ENCODE measurements at places on chromosomes 5 and 9.
A peak's percentile ranks its signal among the peaks of the same experiment; 100 is the strongest.

DNA sequence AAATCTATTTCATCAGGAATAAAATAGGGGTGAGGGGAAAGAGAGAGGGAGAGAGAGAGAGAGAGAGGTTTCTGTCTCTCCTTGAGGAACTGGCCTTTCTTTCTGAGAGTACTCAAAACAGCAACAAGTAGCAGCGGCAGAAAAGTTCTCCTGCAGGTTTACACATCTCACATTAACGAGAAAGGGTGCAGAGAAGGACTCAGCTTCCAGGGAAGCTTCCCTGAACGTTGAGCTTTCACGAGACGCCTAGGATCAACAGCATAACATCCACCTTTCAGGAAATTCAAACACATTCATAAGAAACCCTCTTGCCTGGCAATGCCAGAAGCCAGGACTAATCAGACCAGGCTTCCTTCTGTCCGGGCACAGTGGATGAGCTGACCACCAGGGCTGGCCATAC, 162.9 kb downstream of the ZDHHC21 start:
- no peak for DNase-seq

GRCh38 chr5:136070486-136071285, 41.9 kb downstream of the TGFBI start:
- DNase-seq: no peak

GRCh38 chr5:157914151-157914788, 55.3 kb upstream of the CLINT1 start:
- no peak for DNase-seq

DNA sequence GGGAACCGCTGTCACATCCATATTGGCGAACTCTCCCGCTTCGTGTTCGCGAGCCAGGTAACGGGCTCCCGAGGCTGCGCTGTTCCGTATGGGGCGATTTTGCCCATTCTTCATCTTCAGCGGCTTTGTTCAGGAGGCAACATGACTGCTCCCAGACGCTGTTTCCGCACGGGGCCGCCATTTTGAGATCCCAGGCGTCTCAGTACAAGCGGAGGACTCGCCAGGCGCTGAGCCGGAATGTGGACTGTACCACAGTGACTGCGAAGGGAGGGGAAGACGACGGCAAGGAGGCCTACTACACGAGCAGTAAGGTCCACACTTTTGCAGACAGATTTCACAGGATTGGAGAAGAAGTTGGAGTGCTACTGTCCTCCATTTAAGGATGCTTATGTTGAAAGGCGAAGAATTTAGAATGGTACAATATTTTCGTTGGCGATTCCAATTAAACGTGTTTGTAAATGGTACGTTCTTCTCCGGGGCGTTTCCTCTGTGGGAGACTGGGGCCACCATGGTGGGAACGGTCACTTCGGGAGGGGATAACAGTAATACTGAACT, 41.6 kb upstream of the ZNF300 start:
- peak; percentile 33 for DNase-seq

DNA sequence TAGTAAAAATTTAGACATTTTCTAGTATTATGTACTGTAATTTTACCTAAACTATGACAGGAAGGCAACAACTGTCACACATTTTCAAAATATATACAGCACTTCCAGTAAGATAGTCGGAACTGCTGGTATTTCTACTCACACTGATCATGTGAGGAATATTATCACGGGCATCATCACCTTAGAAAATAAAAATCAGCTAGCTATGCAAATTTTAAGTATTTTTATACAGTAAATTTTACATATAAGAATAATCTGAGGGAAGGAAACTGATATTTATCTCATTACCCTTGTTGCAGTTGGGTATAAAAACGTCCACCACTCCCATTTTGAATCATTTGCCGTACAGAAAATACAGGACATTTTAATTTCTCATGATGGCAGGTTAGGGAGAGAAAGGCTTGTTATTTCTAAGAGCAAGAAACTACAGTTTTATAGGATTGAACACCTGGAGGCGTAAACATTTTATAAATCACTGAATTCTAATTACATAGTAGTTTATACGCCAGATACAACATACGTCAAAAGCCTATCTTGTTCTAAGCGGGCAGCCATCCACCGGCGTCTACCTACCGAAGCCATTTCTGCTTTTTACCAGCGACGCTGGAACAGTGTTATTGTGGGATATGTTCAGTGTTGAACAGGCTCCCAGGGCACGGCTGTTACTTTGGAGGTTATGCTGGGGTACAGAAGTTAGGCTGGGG, 729 bp upstream of the TNPO1 start:
- no peak for DNase-seq

GRCh38 chr9:25709941-25710340, 31.7 kb upstream of the TUSC1 start:
- no peak for DNase-seq

DNA sequence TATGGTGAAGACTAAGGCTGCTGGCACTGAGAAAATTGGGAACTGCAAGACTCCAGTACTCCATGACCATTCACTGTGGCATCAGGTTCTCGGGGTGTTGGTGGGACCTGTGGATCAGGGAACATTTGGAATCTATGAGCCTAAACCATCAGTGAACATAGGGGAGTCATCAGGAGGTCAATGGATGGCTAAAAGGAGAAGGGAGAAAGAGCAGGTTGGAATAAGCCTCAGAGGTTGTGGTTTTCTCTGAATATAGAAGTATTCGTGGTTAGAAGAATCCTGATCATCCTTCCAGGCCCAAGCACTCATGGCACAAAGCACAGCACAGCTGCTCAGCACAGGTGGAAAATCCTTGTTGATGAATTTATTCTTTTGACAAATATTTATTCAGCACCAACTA, 156.6 kb downstream of the SEMA6A start:
- no peak for DNase-seq

DNA sequence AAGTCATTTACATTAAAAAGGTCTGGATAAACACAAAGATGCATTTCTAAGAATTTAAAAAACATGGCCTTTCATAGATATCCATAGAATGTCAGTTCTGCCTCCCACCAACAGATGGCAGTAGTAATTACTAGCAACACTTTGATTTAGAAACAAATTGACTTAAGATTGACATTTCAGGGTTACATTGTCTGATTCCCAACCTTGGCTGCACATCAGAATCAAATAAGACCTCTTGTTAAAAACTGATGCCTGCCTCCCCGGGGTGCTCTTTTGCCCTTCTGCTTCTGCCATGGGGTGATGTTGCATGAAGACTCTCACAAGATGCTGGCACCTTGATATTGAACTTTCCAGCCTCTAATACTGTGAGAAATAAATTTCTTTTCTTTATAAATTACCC, 146.2 kb upstream of the GPR151 start:
- no peak for DNase-seq

DNA sequence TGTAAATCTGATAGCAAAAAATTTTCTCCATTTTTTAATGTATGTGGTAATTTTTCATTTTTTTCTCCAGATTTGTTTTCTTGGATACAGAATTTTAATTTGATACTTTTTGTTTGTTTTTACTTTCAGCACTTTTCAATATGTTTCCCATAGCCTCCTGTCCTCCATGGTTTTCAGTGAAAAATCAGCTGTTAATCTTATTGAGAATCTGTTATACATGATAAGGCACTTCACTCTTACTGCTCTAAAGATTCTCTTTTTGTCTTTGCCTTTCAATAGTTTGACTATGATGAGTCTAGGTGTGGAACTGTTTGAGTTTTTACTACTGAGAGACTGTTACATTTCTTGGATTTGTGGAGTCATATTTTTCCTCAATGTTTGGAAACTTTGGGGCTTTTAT, 455.7 kb upstream of the NUDT12 start:
- DNase-seq: no peak

DNA sequence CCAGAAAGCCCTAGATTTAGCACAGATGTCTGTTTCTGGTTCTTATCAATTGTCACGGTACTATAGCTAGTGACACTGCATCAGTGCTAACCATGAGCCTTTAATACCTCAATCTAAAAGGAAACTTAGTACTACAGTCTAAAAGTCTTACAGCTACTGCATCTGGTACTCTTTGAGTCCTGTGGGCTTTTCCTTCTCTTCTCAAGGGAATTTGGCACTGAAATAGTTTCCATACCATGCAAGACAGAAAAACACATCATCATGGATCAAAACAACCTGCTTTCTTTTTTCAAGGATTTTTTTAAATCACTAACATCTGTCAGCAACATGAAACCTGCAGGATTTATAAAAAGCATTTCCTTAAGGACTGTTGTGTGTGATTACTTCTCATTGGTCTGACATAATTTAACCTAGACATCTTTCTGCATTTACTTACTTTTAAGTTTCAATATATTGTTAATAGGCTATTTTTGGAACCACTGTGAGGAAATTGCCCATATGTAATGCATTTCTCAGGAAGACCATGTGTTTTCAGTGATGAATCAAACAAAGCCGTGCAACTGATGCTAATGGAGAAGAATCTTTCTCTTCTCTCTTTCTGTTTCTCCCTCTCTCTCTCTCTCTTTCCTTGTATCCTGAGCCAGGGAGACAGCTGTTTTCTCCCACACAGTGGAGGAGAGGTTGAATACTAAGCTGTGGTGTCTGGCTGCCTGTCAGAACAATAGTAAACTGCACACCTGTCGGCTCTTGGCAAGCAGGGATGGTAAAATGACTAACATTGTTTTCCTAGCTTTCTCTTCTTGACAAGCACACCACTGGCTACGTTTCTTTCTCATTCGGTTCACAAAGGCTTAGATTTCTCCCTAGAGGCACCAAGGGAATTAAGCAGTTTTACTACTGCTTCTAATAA, 273.4 kb downstream of the CSNK1G3 start:
- no peak for DNase-seq

- DNase-seq: no peak
Observed at GRCh38 chr9:86733929-86734328, 213.4 kb downstream of the GAS1 start.

DNA sequence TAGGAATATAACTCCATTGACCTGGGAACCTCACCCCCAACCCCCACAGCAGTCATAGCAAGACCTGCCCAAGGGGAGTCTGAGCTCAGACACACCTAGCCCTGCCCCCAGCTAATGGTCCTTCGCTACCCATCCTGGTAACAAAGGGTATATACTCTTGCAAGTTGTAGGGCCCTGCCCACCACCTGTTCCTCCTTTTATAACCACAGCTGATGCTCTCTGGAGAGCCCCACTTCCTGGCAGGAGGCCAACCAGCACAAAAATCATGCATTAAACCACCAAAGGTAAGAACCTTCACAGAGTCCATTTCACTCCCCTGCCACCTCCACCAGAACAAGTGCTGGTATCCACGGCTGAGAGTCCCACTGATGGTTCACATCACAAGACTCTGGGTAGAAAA, 1195.3 kb upstream of the SEMA6A start:
- DNase-seq: no peak

- no peak for DNase-seq
Observed at GRCh38 chr5:141359790-141360426, at the start of gene PCDHGB2. Gene PCDHGB2 (plus strand): TSS chr5:141359994. CDS start chr5:141360136, 142 bp downstream.

- no peak for DNase-seq
Observed at GRCh38 chr5:2165615-2166305, 283.0 kb upstream of the IRX4 start.

GRCh38 chr9:8946461-8946860, 1146.9 kb upstream of the DMAC1 start:
- DNase-seq: no peak

GRCh38 chr9:81560851-81561732, 128.3 kb downstream of the TLE1 start:
- no peak for DNase-seq

- no peak for DNase-seq
Observed at GRCh38 chr9:89493671-89494070, 4.2 kb downstream of the SEMA4D start.

DNA sequence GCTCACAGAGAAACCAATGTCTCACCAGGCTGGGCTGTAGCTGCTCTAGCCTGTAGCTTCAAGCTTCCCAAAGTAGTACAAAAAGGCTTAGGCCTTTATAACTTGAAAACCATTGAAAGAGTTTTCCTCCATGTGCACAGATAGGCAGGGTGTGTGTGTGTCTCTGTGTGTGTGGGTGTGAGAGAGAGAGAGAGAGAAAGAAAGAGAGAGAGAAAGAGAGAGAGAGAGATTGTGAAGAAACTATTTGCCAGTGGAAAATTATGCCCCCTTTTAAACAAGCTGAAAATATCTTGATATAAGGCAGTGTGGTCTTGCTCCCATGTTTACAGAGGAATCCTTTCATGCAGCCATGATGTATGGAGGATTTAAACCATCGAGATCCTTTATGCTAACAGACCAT, 17.9 kb upstream of the GDNF start:
- DNase-seq: no peak

- DNase-seq: no peak
Observed at GRCh38 chr9:135130207-135130976, 42.9 kb downstream of the OLFM1 start.

DNA sequence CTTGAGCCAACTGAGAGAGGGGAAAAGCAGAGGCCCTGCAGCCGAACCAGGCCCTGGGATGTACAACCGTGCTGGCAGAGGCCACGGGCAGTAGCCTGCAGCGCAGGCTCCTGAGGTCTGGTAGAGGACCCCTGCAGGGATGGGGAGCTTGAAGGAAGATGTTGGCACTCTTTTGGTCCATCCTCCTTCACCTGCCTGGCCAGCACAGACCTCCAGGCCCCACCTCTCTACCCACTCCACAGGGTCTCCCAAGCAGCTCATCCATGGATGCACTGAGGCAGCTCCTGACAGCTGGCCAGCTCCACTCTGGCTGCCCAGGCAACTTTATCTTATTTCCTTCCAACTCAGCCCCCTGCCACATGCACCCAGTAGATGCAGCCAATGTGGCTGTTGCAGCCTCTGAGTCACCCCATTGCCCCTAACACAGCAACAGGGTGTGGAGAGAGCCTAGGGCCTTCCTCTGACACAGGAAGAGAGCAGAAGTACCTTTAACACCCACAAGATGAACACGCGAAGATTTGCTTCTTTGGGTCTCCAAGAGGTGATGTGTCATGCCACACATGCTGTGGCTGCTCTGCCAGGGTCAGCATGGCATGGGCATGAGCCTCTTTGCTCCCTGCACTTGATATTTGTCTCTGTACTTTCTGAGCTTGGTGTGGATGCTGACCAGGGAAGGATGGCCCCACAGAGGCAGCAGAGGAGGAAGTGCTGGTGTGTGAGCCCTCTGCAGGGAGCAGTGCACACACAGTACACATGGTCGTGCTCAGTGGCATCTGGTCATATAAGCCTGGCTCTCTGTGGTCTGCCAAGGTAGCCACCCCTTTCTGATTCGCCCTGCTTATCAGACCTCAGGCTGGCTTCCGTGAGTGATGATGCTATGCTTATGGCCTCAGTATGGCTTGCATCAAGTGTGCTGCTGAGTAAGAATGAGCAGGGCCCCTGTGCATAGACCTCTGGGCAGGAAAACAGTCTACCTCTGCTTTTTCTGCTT, 117.2 kb downstream of the NRG2 start:
- DNase-seq: no peak

All from AG09309 (cell line).